ENCODE measurements at places on chromosomes 12 and 14.

GRCh38 chr12:79435742-79436141 lies 255.0 kb downstream of the PAWR start:
- DNase-seq, result no peak

- no peak for DNase-seq
Measured at GRCh38 chr14:35600253-35600652, 66.3 kb downstream of the INSM2 start.

- no peak for DNase-seq
Measured at GRCh38 chr14:56172571-56172971, 54.4 kb downstream of the PELI2 start.

DNA sequence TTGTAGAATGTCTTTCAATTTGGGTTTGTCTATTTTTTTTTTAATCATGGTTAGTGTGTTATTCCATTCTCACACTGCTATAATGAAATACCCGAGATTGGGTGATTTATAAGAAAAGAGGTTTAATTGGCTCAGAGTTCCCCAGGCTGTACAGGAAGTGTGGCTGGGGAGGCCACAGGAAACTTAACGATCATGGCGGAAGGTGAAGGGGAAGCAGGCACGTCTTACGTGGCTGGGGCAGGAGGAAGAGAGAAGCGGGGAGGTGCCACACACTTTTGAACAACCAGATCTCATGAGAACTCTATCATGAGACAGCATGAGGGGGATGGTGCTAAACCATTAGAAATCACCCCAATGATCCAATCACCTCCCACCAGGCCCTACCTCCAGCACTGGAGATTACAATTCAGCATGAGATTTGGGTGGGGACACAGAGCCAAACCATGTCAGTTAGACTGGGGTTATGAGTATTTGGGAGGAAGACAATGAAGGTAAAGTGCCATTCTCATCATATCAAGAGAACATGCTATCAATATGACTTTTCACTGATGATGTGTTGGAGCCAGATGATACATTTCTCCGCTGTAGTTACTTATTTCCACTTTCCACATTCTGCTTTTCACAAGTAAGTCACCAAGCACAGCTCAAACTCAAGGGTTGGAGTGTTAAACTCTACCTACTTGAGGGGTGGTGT lies 45.8 kb downstream of the AP5M1 start:
- no peak for DNase-seq

GRCh38 chr14:99560403-99560802 lies 43.6 kb downstream of the CCDC85C start:
- no peak for DNase-seq

- peak; percentile 42 for DNase-seq
Measured at GRCh38 chr12:14216405-14217294, 148.8 kb upstream of the ATF7IP start.

DNA sequence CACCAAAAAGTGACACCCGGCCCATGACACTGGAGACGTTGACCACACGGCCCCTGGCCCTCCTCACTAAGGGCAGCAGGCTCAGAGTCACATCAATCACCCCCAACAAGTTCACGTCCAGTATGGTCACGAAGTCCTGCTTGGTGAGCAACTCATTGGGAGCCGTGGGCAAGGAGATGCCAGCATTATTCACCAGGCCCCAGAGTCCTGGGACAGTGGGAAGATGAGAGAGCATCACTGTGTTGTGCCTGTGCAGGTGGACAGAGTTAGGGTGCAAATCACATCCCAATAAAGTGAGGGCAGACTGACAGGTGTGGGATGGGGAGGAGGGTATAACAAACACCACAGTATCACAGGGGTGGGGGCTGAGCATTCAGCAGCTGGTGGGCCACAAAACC lies 2.5 kb downstream of the RDH16 start:
- no peak for DNase-seq

GRCh38 chr14:88872976-88873375 lies 48.5 kb downstream of the TTC8 start:
- no peak for DNase-seq

DNA sequence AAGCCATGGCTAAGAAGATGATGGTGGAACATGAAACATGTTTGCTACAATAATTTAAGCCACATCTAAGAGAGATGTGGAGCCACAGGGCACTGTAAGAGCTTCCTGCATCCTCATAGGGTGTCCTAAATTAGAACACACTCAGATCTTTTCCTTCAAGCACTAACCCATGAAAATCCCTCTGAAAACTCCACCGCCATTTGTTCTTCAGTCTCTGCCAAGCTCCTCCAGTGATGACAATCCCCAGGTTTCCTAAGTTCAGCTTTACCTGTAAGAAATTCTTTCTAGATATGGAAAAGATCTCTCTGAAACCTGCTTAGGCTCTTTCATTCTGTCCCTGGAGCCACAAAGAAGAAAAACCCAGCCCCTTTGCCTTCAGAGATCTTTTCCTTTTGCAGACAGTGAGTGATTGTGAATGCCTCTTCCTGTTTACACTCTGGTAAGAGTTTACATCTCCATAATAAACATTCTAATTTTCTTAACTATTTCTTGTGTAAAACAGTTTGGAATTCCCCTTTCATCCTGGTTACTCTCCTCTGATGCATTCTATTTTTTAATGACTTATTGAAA lies 907.2 kb downstream of the VRK1 start:
- DNase-seq, result no peak

DNA sequence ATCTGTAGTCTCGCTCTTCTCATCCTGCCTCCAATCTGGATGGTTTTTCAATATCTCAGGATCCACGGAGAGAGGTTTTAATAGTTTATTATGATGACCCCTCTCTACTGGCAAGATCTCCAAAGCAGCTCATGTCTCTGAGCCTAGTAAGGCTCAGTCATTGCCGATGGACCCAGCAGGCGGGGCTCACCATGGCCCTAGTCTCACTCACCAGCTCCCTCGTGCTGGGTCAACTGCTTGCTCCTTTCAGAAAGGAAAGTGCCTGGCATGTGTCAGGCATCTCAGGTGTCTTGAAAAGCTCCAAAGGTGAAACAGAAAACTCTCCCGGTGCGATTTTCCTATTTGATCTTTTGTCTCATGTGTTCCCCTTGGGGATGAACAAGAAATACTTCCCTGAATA lies 179.0 kb downstream of the CALM1 start:
- no peak for DNase-seq

DNA sequence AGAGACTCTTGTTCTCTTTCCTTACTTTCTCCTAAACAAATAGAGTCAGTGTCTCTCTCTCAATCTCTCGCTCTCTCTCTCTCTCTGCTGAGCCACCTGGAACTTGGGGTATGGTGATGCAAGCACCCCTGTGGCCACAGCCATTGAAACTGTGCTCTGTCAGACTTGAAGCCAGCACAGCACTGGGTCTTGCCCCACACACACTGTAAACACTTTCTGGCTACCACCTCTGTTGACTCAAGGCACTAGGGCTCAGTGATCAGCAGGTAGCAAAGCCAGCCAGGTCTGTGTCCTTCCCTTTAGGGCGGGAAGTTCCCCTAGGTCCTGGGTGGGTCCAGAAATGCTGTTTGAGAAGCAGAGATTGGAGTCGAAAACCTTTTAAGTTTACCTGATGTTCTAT lies 125.9 kb upstream of the GARIN6 start:
- no peak for DNase-seq

DNA sequence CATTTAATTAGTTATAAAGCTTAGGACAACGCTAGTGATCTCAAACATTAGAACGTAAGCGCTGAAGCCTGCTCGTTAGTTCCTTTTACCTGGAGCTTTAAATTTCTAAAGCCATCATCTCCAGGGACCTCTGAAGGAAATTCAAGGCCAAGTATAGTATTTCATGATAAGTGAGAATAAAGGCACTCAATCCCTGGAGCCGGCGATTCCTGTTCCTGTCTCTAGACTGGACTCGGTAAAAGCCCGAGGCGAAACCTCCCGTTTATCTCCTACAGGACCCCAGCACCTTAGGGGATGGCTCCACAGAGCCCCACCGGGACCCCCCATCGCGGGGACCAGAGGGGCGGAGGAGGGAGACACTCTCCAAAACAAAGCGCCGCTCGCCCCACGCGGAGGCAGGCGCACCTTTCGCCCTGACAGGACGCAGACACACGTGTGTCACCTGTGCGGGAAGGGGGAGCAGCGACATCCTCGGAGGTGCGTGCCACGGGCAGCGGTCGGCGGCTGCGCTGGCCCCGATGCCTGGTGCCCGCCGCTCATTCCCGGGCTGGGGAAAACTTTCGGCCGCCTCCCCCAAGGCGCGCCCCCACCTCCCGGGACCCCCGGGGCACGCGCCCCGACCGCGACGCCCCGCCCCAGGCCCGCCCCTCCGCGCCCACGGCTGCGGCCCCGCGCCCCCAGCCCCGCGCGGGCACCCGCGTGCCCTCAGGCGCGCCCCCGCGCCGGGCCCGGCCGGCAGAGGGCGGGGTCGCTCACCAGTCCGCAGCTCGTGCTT lies 678 bp downstream of the RPS6KA5 start:
- peak; percentile 50 for DNase-seq

DNA sequence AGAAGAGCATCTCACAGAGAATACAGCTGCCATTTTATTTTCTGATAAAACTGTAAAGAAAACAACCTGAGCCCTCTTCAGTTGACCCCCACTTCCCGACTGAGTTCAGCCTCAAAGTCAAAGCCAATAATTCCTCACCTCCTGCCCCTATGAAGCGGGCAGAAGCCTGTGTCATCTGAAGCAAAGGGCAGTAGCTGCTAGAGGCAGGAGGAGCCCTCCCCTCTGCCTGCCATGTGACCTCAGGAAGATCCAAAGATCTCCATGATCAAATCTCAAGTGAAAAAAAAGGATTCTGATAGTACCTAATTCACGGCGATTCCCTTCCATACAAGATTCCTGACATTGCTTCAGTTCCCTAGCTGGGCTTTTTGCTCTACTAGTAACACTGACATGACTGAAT lies 223.1 kb upstream of the CAND1 start:
- DNase-seq, result no peak

DNA sequence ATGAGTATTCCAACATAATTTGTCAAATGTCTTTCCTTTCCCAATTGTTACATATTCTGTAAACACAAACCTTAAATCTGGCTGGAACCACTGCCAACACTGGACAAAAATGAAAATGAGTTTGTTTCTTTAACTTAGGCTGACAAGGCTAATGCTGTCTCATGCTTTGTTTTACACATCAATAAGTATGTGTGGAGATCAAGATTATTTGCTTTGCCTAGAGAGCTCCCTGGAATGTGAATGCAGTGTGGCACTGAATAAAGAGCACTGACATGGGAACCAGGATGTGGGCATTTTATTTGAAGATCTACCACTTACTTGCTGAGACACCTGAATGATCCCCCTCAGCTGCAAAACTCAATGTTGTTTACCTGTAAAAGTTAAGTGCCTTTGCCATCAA lies 61.7 kb downstream of the RALGAPA1 start:
- DNase-seq, result no peak

GRCh38 chr14:100604121-100604501 lies 16.9 kb upstream of the BEGAIN start:
- no peak for DNase-seq

Measured in CD4-positive, alpha-beta T cell treated with Interleukin-15 for 4 hours (primary cell).